ENCODE measurements at places on chromosomes 3 and 15. TPM values are rescaled to one million over a fixed set of nuclear protein-coding genes. Genes with fewer than 3 reads are reported as not detected.

DNA sequence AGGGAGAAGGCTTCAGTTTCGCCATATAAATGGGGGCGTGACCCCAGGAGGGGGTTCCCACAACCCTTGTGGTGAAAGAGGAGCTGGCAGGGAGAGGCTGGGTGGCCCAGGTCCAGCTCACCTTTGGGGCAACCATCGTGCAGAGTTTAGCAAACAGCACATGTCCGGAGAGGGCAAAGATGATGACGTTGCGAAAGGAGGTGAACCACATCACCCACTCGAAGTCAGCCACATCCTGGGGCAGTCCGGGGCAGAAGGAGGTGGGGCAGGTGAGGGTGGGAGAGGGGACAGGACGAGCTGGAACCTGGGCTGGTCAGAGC lies 3.7 kb downstream of the HHATL start:
- DNase-seq = no peak

DNA sequence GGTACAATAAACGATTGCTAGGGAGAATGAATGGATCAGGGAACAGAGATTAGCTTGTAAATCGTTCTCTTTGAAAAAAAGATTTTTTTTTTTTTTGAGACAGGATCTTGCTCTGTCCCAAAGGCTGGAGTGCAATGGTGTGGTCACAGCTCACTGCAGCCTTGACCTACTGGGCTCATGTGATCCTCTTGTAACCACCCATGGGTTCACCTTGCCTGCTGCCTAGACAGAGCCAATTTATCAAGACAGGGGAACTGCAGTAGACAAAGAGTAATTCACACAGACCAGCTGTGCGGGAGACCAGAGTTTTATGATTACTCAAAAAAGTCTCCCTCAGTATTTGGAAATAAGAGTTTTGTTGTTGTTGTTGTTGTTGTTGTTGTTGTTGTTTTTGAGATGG lies 39.6 kb downstream of the METTL6 start:
- DNase-seq = no peak

DNA sequence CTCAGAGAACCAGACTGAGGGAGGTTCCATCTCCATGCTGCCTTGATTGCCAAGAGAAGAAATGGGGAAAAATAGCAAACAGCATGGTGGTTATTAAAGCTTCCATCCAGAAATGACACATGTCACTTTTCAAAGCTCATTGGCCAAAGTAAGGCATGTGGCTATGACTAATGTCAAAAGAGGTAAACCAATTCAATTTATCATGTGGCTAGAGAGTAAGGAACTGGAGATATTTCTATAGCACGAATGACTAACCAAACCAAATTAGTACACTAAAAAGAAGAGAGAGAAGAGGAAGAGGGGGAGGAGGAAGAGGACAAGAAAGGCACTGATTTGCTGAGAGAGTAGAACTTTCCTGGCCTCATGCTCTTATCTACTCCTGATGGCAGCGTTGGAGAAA lies 115.2 kb upstream of the SLC6A11 start:
- no peak for DNase-seq

Gene GRM7
- not detected for total RNA-seq

DNA sequence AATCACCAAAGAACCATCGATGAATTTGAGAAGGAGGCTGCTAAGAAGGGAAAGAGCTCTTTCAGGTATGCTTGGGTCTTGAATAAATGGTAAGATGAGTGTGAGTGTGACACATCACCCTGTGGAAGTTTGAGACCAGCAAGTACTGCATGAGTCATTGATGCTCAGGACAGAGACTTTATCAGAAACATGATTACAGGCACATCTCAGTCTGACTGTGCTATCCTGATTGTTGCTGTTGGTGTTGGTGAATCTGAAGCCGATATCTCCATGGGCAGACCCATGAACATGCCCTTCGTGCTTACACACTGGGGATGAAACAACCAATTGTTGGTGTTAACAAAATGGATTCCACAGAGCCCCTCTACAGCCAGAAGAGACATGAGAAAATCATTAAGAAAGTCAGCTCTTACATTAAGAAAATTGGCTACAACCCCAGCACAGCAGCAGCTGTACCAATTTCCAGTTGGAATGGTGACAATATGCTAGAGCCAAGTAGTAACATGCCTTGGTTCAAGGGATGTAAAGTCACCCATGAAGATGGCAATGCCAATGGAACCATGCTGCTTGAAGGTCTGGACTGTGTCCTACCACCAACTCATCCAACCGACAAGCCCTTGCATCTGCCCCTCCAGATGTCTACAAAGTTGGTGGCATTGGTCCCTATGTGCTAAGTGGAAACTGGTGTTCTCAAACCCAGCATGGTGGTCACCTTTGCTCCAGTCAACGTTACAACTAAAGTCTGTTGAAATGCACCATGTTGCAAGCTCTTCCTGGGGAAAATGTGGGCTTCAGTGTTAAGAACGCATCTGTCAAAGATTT lies 20.5 kb downstream of the TM4SF4 start:
- peak; percentile 63 for DNase-seq

- DNase-seq = no peak
These were observed 56.3 kb upstream of the ICE2 start for GRCh38 chr15:60535265-60535664.

Gene ZPLD1
- 0.46 TPM for total RNA-seq

DNA sequence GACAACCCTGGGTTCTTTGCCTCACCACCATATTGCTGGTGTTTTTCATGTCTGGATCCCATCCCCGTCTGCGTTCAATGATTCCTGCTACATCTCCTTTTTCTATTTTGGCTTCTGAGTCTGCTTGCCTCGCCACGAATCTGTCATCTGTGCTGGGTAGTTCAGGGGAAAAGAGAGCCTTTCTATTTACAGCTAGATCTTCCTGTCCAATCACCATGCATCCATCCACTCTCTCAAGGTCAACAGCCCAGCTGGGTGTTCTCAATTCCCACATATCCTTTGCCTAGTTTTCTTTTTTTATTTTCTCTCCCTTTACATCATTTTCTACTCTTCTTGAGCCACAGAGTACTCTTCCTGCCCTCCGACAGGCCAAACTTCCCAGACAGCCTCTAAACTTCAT lies 104.8 kb upstream of the RAD18 start:
- DNase-seq = no peak

GRCh38 chr3:160378331-160379109 lies 20.5 kb downstream of the IFT80 start:
- DNase-seq = no peak

DNA sequence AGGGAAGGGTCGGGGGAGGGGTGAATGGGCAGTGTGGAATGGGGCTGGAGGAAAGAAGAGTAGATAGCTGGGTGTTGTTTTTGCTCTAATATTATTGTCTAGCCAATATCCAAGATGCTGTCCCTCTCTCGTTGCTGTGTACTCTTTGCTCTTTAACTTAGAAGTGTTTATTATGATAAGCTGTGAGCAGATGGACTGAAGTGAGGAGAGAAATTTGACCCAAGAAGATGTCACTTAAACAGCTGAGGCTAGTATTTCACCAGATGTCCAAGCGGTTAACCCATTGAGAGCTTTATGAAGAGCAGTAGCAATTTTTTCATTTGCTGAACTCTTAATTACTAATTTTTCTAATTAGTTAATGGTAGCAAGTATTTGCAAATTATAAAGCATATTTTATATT lies 212.2 kb upstream of the TP63 start:
- DNase-seq = no peak

Gene CCNL1
- 59.0 TPM for total RNA-seq

DNA sequence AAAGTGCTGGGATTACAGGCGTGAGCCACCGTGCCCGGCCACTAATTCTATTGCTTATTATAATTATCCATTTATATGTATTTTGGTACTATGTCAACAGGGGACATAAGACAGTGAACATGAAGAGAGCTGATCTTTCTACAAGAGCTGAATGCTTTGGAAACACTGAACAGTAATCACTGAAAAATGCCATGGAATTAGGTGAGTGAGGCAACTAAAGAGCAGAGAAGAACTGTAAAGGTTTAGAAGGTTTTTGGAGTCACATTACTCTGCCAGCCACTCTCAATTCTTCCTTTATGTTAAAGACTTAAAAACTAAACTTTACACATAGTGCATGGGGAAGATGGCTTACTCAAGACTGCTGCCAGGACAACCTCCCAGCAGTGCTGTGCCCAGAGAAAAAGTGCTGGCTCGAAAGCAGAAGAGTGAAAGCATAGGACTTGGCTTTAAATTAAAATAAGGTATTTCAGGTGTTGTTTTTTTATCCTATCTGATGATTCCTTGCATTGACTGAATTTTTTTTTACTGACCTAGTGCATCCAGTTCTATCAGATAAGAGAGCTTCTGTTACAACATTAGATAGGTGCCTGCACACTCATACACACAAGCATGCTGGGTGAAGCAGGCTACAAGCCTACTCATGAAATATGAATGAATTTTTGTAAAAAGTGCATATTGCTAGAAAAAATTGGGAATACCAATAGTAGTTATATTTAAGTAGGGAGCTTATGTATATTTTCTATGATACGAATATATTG lies 28.7 kb upstream of the CACNA2D3 start:
- DNase-seq = peak; percentile 32

GRCh38 chr3:24168977-24169376 lies 223.9 kb downstream of the NR1D2 start:
- DNase-seq = no peak

DNA sequence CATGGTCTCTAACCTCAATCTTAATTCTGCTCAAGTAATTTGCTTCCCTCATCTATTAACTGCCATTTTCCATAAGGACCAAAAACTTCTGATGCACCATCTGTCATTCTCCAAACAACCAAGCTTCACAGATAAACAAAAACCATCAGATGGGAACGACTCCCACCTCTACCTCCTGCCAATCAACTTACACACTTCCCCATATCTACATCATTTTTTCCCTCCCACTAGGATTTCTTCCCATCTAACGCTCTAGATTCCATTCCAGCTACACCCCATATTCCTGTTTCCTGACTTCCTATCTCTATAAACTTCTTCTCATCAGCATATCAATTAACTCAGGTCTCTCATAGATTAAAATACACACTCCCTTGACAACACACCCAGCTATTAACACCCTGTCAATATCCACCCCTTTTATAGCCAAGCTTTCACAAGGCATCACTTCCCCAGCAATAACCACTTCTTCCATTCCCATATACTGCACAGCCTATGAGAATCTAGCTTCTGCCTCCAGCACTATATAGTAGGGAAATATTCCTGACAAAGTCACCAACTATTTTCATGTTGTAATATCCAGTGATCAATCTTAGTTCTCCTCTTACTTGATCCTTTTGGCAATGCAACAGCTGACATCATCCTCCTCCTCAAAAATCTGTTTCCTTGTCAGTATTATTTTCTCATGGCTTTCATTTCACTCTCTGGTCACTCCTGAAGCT lies 39.2 kb downstream of the SNX4 start:
- DNase-seq = peak; percentile 4

DNA sequence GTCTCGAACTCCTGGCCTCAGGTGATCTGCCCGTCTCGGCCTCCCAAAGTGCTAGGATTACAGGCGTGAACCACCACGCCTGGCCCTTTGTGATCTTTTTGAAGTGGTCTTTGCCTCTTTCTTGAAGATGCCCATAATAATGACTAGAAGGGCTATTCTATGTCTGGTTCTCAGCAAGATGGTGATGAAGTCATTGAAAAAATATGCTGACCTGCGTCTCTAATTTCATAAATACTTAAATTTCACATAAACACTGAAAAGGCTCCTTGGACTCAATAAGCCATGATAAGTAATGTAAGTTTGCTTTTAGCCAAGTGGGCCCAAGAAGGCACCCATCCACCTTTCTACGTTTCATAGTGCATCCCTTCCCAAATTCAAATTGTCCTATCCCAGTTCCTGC lies 775 bp upstream of the MAPK6 start:
- no peak for DNase-seq

Gene SOX14
- not detected for total RNA-seq

Gene STXBP5L
- total RNA-seq = not detected

DNA sequence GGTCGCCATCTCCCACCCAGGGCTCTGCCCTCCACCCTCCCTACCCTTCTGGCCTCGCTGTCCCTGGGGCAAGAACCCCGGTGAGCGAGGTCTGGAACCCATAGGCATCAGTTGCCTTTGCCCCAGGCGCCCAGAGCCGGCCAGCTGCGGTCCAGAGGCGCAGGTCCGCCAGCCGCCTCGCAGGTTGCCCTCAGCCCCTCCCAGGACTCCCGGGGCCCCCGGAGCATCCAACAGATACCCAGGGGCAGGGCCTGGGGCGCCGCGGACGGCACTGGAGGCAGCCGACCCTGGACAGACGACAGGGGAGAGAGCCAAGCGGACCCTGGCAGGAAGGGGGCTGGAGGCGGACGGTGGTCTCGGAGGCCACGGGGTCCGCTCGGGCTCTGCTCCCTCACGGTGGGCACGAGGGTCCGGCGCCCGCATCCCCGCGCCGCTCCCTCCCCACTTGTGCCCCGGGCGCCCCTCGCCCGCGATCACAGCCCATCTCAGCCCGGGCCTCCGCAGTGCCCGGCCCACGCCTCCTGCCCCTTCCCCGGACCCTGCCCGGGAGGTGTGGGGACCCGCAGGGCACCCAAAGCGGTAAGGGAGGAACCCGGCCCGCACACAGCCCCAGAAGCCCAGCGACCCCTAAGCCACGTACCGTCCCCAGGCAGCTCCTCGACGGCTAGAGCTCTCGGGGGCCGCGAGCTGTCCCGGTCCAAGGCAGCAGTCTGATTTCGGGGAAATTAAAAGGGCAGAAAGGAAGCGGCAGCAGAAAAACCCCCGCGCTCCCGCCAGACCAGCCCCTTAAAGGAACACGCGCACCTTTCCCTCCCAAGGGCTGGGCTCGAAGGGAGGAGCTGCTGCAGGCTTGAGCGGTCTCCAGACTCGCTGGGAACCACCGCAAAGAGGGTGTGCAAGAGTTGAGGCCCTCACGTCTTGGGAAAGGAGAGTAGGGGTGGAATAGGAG lies at the start of gene HAPLN3:
Gene HAPLN3 (minus strand): TSS at position 726 of the 949 bp plus-strand sequence. CDS start 8,246 bp downstream, outside the sequence.
- no peak for DNase-seq

Gene AHSG
- 0.21 TPM for total RNA-seq

Gene UBXN7
- 17.8 TPM for total RNA-seq

- no peak for DNase-seq
These were observed 86.1 kb downstream of the ADAMTS17 start for GRCh38 chr15:100255644-100256043.

GRCh38 chr3:58350627-58351013 lies 17.9 kb downstream of the PXK start:
- DNase-seq = no peak

Gene SPINK8
- total RNA-seq = not detected
